ENCODE measurements at places on chromosomes 5 and 9.

DNA sequence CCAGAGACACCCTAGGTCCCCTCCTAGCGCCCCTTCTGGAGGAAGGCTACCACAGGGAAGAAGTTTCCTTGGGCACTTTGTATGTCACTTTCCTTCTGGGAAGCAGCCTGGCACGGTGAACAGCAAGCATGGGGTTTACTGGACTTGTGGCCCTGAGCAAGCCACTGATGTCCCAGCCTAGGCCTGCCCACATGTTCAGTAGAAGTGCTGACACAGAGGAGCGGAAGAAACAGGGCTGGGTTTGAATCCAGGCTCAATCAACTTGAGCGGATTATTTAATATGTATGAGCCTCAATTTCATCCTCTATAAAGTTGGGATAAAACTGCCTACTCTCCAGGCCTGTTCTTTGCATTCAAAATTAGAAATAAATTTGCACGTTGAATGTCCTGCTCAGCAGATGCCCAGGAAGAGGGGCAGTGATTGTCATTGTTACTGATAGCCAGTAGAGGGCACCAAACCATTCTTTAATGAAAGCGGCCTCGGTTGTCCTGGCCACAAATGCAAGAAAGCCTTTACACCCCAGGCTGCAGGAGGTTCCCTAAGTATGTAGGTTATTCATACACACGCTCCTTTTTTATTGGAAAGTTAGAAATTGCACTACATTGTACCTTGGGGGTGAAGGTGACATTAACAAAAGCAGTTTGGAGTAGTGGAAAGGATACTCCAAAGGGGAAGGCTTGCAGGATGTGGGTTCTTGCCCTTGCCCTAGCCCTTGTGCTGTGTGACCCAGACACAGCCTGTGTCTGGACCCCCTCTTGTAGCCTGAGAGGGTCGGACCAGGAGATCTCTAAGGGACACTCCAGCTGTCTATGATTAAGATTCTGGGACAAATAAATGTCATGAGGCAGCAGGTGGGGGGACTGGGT, 13.4 kb upstream of the XPA start:
- DNase-seq = peak; percentile 45

GRCh38 chr5:4643190-4643589, 496.9 kb upstream of the ADAMTS16 start:
- no peak for DNase-seq

- DNase-seq = no peak
These were observed 33.3 kb downstream of the PUM3 start for GRCh38 chr9:2810420-2811075.

- no peak for DNase-seq
These were observed 18.3 kb upstream of the SYNPO start for GRCh38 chr5:150622157-150622556.

DNA sequence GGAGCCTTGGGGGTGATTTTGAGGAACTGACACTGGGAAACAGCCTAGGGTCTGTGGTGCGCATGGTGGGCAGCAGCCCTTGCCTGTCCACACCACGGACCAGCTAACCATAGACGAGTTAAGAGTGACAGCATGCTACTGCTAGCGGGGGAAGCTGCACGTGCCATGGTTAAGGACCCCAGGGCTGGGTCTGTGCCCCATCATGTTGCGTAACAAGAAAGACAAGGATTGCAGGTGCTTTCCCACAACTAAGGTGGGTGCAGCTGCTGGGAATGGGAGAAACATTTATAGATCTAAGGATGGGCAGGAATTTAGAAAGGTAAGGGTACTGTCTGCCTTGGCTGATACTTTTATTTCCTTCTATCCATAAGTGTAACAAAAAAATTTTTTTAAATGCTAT, 17.9 kb upstream of the KCNMB1 start:
- no peak for DNase-seq

DNA sequence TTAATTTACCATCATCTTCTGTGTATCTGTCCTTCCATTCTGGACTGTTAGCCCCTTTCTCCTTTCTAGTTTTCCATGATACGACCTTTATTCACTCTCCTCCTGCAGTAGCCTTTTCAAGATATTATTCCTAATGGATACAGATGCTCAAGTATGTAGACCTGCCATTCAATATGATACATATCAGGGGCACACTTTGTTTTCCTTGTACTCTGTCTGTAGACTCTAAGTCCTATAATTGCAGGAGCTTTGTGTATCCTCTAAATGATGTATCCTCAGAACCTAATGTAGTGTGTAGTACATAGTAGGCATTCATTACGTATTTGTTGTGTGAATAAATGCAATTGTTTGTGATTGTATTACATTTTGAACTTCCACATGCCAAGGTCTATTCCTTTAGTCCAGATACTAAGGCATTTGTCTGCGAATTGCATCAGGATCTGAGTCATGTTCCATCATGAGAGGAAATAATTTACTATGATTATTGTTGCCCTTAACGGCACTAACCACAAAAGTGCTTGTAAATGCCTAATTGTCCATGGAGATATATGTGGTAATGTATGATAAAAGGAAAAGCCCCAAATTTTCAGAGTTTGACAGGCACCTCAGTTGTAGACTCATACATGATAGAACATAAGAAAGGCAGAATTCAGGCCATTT, 57.1 kb upstream of the IZUMO3 start:
- DNase-seq = no peak

DNA sequence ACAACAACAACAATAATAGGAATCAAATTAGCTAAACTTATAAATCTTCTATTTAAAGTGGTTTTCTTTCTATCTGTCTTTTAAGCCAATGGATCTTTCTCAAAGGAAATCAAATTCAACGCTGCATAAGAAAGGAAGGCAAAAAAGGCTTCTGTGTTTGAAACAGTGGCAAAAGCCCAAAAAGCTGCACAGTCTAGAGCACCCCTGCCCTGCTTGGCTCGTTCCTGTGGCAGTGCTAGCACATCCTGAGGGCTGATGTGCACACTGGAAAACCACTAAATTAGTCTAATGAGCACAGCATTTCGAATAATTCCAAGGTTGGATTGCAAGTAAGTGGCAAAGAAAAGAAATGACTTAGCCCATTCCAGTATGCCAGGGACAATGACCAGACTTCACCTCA, 80.7 kb downstream of the AP3B1 start:
- DNase-seq = no peak

GRCh38 chr5:133939668-133940067, 28.8 kb downstream of the C5orf15 start:
- DNase-seq = no peak

- no peak for DNase-seq
These were observed 66.8 kb upstream of the IL17B start for GRCh38 chr5:149445739-149446369.

DNA sequence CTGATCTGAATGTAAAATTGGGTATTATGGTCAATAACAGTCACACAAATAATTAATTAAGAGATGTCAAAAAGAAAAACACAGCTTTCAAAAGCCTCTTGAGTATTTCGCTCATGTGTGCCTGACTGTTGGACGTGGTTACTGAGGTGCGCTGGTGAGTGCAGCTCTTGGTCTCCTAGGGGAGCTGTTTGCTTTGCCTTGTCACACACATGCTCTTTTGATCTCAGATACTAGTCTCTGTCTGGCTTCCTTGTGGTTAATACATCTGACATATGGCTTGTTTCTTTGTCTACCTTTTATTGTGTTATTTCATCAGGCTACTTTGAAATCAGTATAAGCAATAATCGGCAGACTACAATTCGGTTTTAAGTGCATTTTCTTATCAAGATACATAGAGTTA, 51.5 kb downstream of the PCSK1 start:
- no peak for DNase-seq

DNA sequence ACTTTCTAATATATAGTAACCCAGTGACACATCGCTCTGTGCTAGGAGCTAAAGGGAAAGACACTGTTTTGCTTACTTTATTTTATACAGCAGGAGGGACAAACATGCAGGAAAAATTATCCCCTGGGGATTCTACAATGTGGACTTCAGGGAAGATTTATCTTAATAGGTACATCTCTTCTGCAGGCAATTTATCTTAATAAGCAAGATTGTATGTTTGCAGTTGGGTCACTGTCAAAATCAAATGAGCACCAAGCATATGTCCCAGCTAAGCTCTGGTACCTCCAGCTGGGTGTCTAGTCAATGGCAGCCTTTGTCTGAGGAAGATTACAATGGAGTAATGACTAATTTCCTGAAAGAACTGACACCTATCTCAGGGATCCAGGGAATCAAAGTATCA, 309.9 kb upstream of the PANK3 start:
- DNase-seq = no peak

- DNase-seq = no peak
These were observed 230.3 kb upstream of the PTPRD start for GRCh38 chr9:10843151-10843550.

DNA sequence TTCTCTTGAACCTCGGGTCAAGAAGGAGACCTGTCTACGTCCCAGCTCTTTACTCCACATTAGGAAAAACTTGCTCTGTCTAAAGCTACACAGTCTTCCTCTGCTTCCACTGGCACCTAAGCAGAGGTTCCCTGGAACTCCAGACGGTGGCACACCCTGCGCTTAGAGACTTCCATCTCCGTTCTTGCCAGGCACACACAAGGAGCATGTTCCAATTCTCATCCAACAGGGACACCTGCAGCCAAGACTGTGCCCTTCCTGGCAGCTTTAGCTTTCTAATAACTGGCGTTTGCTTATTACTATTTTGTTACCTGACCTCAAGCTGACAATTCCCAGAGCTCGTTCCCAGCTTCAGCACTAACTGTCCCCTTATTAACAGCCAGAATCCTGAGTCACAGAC, 16.0 kb downstream of the CAPSL start:
- DNase-seq = no peak

All from activated gamma-delta T cell treated with Interleukin-2 at 50 U/mL for 16 hours (primary cell).